ENCODE measurements at places on chromosomes 5 and 9.

DNA sequence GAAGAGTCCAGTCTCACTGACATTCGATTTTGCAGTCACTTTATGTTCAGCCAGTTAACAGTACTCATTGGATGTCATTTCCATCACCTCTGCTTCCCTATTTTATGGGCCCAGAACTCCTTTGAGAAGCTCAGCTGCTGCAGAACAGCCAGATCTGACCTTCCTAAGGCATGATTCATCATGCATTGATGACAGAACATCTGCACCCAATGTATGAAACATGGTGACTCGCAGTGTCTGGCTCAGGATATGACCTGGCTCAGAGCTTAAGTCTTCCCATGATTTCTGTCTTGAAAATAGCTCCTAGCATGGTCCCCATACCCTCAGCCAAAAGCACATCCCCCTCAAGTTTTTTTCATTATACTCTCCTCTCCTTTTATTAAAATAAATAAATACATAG is 92.6 kb upstream of the TRIM32 start:
- peak; percentile 90 for DNase-seq

DNA sequence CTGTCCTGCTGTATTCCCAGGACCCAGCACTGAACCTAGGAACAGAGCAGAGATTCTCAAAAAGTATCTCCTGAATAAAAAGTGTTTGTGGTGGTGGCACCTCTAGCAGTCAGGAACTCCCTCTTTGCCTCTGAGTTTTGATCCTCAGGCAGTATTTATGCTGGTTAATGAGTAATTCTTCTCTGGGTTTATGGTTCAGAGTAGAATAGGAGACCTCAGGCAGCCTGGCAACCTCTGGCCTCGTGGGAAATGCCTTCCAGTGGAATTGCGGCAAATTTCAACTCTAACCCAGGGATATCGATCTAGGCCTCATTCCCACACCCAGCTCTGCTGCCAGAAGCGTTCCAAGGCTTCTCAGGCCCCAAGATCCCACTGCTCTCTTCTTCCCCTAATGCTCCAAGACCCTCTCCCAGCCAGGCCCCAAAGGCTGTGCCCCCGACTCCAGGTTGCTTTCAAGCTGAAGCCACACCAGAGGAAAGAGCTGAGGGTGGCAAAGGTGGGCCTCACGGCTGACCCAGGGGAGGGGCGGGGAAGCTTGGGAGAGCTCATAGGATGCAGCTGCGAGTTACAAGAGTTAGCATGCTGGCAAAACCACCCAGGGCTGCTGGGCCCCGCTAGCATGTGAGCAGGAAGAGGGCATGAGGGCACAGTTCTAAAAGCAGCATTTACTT is 10.9 kb upstream of the HDHD3 start:
- DNase-seq: no peak

- peak; percentile 32 for DNase-seq
These were observed 39.1 kb upstream of the GZMA start for GRCh38 chr5:55063220-55063863.

DNA sequence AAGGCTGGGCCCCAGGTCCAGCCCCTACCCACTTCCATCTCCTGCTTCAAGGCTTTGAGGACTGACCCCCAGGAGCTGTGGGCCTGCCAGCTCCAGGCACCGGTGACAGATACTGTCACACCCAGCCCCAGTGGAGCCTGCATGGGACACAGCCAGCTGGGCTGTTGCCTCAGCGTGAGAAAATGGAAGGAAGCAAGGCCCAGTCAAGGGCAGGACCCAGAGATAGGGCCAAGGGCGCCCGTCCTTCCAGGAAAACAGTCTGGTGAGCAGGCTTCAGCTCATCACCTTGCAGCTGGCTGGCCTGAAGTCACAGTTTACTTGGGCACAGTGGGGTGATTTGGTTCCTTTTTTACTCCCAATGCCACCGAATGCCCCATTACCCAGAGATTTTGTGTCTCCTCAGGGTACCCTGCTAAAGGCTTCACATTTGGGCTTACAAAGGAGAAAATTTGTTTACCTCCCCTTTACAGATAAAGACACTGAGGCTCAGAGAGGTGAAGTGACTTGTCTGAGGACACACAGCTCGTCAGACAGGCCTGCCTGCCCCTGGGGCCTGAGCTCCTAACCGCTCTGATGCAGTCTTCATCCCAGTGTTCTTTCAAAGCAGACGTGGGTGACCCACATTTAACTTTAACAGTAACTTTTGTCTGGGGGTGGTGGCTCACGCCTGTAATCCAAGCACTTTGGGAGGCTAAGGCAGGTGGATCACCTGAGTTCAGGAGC is 21.5 kb upstream of the WDR38 start:
- DNase-seq: no peak

DNA sequence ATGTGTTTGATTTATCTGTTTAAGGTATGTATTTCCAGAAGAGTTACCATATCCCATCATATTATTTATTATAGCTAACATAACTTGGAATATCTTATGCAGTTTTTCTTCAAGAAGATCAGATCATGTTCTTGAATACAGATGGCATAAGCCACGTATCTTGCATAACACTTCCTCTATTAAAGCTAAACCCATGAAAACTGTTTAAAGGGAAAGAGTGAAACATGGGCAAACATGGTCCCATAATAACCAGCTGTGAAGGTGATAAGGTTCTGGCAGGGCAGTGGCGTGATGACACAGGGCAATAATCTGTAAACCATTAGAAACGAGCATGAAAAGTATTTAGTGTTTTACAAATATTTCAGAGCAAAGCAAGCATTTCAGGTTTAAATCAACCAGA is 34.2 kb downstream of the EFNA5 start:
- no peak for DNase-seq

DNA sequence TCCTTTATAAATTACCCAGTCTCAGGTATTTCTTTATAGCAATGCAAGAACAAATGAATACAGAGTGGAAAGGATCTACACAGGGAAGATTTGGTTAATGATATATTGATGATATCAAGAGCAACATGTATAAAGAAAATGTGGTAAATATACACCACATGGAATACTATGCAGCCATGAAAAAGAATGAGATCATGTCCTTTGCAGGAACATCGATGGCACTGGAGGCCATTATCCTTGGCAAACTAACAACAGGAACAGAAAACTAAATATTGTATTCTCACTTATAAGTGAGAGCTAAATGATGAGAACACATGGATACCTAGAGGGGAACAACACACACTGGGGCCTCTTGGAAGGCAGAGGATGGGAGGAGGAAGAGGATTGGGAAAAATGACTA is 19.9 kb upstream of the PUM3 start:
- no peak for DNase-seq

DNA sequence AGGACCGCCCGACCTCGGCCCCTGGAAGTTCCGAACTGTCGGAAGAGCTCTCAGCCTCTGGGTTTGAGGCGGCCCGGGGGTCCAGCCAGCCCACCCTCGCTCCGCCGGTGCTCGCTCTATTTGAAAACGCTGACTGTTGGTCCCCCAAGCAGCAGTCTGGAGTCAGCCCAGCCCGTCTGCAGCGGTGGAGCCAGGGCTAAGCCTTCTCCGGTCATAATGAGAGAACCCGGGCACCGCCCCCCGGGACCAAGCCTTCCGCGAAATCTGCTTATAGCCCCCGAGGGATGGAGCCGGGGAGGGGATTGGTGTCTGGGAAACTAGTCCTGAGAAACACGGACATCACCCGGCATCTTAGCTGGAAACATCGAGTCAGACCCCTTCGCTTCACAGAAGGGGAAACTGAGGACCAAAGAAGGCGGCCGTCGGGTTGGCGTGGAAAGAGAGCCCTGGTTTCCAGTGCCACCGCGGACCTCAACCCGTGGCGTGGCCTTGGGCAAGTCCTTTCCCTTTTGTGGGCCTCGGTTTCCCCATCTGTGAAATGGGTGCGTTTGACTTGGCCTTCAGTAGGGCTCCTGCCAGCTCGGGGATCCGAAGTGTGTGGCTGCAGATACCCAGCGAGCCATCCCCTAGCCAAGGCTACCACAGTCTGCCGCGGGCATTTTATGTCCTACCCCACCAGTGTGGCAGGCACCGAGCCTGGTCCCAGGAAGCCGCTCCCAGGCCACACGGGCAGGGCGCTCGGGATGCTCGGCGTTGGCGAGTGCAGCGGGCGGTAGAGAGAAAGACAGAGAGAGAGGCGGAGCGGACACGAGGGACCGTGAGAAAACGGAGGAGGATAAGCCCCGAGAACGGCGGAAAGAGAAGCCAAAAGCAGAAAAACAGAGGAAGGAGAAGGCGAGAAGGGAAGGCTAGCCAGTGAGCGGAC is 857 bp downstream of the ADAM19 start:
- DNase-seq: no peak

DNA sequence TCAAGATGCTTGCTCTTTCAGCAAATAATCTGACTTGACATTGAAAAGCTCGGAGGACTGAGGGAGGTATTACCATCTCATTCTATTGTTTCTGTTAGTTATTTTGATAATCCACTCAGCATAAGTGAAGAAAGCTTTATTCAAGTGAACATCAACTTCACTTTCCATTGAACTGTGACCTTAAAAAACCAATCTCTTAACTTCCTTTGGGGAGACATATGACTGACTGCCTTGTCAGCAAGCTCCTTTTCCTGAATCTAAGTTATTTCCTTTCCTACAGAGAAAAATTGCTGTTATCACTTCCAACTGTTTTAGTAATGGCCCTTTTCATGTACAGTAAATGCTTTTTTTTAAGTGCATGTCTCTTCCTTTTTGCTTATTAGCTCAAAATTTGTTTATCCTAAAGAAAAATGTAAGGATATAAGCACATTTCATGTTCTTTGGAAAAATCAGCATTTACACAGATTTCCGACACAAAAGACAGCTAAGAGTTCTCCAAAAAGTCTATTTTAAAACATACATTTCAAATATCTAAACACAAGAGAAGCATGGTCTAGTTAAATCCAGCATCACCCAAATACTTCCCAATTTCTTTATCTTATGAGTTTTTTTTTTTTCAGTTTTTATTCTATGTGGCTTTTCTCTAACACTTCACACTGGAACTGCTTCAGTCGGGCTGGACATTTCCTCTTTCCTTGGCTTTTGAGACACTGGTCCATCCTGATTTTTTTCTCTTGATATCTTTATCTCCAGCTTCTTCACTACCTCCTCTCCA is 117.9 kb upstream of the DAB2 start:
- no peak for DNase-seq

DNA sequence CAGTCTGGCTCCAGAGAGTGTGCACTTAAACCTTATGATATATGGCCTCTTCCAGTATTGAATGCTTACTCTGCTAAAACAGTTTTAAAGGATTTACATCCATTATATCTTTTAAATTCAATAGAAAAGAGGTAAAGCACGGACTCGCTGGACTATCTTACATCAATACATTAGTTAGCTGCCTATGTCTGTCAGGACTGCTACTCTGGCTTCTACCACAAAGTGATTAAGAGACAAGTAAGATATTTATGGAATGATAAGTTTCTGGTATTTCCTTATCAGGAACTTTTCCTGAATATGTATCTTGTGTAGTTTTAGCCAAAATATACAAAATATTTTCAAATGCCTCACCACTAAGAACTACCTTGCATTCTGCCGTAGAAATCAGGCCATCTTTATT is 295.1 kb downstream of the ISL1 start:
- no peak for DNase-seq

DNA sequence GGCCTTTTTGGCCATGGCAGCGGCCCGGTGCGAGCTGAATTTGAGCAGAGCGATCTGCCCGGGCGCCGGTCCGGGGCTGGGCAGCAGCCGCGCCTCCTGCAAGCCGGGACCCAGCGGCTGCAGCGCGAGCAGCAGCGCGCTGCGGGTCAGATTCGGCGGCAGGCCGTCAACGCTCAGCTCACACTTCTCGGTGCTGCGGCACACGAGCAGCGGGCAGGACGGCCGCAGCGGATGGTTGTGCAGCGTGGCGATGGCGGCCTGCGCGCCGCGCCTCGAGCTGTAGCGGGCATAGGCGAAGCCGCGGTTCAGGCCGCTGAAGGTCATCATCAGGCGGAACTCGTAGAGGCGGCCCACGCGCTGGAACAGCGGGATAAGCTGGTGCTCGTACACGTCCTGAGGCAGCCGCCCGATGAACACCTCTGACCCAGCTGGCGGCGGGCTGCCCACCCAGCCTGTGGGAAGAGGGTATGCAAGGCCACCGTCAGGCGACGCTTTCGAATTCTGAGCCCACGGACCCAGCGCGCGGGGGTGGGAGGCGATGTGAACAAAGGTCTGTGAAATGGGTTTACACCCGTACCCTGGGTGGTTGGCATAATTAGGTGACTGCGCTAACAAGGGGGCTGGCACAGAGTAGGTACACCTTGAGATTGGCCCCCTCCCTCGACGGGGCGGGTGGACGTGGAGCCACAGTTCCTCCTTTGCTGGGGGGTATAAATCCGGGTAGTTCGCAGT is 755 bp downstream of the DND1 start:
- DNase-seq: no peak

GRCh38 chr9:130328349-130328801 is 62.8 kb downstream of the HMCN2 start:
- no peak for DNase-seq

DNA sequence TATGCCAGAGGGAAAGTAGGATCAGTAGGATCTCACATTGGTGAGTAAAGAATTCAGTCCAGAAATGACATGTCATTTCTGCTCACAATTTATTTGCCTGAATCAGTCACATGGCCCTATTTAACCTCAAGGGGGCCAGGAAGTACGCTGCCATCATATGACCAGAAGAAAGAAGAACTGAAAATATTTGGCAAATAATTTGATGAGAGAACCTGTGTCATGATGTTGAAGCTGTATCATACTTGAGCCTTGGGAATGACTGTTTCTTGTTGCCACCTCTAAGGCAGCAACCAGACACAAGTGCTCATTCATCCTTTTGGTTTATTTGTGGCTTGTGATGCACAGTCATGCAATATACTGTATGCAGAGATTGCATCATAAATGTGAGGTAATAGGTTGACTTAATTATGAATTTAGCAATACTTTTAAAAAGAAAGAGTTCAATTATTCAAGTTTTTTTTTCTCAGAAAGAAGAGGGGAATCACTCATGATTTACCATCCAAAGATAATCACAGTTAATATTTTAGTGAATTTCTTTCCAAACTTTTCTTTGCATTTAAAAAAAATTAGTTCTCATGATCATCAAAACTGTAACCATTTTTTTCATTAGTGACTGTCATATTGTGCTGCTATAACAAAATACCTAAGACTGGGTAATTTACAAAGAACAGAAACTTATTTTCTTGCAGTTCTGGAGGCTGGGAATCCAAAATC is 8.2 kb upstream of the ZFYVE16 start:
- DNase-seq: peak; percentile 2

- no peak for DNase-seq
These were observed 336.7 kb downstream of the AGTPBP1 start for GRCh38 chr9:85404911-85405565.

- DNase-seq: no peak
These were observed 82.2 kb downstream of the IRX2 start for GRCh38 chr5:2669259-2669658.

DNA sequence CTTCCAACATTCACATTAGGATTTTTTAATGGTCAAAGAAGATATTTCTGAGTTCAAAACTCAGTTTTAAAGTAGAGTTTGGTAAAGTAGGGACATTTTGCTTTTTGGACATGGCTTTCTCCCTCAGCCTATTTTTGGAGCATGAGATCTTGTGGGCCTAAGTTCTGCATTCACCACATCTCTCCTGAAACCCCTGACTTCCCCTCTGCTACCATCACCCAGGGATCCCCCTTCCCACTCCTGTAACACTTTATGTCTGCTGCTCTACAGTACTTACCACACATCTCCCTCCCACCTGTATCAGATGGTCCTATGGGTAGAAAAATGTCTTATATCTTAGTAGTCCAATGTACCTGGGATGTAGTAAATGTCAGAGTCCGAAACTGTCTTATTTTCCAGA is 48.2 kb upstream of the JAK2 start:
- DNase-seq: no peak

Data from brain microvascular endothelial cell (primary cell).